H4 (cell line): ENCODE measurements at places on chromosomes 7 and 10. TPM values are rescaled to one million over a fixed set of nuclear protein-coding genes. Genes with fewer than 3 reads are reported as not detected.

The FAM131B gene
- 2.0 and 3.1 TPM in 2 replicates for total RNA-seq

The TMEM139 gene
- 0.62 and 1.2 TPM in 2 replicates for total RNA-seq

The SUN3 gene
- total RNA-seq: 1.1 and 8.6 TPM in 2 replicates

The HSPA14 gene
- total RNA-seq: 16.3 and 19.5 TPM in 2 replicates

The ZNF804B gene
- 0.10 and 0.17 TPM in 2 replicates for total RNA-seq

The TMEM72 gene
- total RNA-seq: not detected in 2 replicates

The OR2A5 gene
- total RNA-seq: not detected in 2 replicates
